AG10803 (cell line): ENCODE measurements at places on chromosomes 3 and 15.

DNA sequence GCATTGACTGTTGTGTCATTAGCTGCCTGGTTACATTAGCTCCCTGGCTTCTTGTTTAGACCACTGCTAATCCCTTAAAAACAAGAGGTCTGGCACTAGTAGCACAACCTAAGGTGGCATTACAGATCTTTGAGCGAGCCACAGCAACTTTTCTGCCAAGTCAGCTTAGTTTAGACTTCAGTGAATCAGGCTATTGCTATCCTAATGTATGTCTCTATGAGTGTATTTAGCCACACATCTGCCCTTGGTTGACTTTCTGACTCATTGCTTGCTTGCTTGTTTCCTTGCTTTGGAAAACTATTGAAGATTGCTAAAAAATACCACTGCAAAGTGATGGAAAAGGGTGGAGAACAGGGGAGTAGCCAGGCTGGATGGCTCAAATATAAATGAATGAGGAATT lies 50.2 kb downstream of the CHP1 start:
- DNase-seq: peak; percentile 88

- no peak for DNase-seq
Observed at GRCh38 chr15:57231559-57231958, 144.7 kb upstream of the CGNL1 start.

GRCh38 chr15:63995789-63996188 lies 50.5 kb downstream of the DAPK2 start:
- DNase-seq: no peak

DNA sequence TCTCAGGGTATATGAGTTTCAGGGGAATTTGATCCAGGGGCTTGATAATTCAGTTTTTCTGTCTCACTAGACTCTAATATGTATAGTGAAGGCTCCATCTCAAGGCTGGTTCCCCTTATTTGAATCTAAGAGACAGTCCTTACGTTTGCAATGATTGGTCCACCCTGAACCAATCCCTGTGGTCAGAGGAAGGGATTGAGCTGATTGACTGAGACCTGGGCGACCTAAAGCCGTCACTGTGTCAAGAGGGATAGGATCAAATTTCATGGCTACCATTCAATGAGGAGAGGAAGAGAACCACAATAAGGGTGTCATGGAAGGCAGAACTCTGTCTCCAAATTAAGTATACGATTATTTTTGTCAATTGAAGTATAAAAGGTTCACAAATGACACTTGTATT lies 16.3 kb downstream of the NUDT16 start:
- DNase-seq: no peak

DNA sequence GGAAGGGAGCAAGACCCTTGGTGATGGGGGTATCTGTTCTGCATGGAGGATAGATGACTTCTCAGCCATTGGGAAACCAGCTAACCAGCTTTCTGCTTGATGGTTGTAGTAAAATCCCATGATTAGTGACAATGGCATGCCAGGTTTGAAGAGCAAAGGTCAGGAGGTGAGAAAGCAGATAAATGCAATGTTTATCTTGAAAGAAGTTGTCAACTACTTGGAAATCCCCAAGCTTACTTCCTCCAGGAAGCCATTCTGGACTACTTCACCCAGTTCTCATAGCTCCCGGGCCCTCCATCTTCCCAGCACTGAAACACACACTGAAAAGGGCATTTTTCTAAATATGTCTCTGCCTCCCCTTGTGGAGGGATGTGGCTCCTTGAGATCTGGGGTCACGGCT lies 51.3 kb downstream of the SMAD3 start:
- no peak for DNase-seq

DNA sequence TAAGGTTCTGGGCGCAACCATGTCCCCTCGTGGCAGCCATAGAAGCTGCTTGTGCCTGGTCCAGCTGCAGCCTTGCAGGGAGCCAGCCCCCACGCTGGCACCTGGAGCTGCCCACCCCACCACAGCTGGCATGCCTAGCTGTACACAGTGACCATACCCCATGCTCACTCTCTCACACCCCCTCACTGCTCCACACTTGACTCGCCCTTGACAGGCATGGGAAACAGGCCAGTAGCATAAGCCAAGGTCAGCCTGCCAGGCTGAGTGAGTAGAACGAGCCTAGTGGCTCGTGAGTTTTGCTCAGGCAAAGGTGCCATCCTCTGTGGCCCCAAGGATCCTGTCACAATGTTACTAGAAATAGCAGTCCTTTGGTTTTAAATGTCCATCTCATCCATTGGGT lies 52.7 kb upstream of the CADM2 start:
- no peak for DNase-seq

- DNase-seq: no peak
Observed at GRCh38 chr3:53949541-53949940, 57.9 kb upstream of the SELENOK start.

GRCh38 chr15:20294651-20295237 lies 246.9 kb downstream of the GOLGA6L6 start:
- DNase-seq: no peak

DNA sequence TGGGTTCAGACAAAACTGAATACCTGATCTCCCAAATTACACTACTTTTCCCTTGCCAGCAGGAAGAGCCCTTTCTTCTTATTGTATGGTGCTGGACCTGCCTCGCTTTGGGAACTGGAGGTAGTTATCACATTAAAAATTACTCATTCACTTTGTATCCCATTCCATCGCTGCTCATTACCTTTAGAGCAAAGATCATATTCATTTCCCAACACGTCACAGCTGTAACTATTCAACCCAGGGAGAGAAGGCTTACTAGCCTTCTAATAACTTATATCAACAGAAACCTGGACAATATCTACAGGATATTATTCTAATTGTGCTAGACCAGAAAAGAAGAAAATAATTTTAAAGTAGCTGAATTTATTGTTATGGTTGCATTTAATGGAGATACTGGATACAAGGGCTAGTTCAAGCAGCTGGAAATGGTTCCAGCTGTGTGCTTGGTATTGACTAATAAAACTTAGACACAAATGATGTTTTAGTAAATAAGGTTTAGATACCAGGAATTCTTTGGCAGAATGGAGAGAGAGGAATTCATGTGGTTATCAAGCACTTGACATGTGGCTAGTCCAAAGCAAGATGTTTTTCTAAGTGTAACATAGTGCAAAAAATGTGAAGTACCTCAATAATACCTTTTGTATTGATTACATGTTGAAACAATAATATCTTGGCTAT lies 656.3 kb downstream of the ROBO1 start:
- peak; percentile 77 for DNase-seq

- DNase-seq: no peak
Observed at GRCh38 chr3:2873986-2874385, 236.2 kb downstream of the IL5RA start.

DNA sequence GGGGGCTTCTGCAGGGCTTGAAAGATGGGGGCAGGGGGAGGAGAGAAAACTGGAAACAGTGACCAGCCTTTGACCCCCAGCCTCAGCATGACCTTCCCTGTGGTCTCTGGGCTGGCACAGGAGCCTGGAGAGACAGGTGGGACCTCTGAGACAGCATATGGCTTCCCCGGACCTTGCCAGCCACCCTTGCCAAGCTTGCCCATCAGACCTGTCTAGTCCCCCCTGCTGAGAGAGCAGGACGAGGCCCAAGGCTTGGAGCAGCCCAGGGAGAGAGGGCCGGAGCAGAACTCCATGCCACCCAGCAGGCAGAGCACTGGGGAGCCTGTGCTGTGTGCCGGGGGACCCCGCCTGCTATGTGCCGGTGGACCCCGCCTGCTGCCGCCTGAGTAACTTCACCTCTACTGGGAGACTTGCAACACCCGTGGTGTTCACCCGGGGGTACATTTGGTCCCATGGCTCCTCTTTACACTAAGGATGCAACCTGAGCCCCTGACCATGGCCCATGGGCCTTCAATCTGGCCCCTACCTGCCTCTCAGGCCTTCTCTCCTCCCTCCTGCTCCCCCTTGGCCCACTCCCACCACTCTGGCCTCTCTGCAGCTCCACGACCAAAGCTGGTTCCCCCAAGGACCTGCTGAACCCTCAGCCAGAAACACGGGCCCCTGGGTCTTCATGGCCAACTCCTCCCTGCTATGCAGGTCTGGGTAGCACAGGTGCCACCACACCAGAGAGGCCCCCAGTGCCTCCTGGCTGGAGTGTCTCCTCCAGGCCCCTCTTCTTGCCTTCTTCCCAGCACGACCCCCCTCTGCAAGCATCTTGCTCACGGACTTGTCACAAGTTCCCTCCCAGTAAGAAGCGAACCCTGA lies 21.1 kb upstream of the SLC41A3 start:
- DNase-seq: no peak

GRCh38 chr15:76253691-76254473 lies 57.4 kb downstream of the ETFA start:
- no peak for DNase-seq

GRCh38 chr3:16190704-16191103 lies 16.2 kb downstream of the GALNT15 start:
- DNase-seq: no peak

DNA sequence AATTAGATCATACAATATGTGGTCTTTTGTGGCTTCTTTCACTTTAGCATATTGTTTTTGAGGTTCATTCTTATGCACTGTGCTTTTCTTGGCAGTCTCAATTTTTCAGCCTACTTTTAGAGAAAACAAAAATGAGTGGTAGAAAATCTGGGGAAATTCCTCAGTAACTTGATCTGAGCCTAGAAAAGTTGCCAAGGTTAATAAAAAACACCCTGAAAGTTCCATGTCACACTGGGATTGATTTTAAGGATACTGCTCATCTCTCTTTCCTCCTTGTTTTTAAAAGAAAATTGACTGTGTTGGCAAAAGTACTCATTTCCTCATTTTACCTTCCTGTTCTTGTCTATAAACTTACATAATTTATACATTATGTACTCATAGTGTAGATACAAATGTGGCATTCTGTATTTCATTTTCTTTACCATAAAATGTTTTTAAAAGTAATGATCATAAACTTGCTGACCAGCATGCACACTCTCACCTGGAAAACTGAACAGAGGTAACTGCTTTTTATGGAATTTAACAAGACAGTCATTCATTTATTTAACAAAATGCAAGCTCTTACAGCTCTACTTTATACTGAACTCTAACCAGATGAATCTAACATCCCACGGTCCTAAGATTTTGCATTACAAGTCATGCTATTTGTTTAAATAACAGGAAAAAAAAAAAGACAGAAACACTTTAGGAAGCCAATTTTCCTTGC lies 28.6 kb upstream of the SH3BP5 start:
- DNase-seq: peak; percentile 57

GRCh38 chr3:193693774-193694173 lies 100.8 kb downstream of the OPA1 start:
- DNase-seq: no peak

GRCh38 chr15:91032919-91033803 lies 10.8 kb upstream of the VPS33B start:
- DNase-seq: no peak

DNA sequence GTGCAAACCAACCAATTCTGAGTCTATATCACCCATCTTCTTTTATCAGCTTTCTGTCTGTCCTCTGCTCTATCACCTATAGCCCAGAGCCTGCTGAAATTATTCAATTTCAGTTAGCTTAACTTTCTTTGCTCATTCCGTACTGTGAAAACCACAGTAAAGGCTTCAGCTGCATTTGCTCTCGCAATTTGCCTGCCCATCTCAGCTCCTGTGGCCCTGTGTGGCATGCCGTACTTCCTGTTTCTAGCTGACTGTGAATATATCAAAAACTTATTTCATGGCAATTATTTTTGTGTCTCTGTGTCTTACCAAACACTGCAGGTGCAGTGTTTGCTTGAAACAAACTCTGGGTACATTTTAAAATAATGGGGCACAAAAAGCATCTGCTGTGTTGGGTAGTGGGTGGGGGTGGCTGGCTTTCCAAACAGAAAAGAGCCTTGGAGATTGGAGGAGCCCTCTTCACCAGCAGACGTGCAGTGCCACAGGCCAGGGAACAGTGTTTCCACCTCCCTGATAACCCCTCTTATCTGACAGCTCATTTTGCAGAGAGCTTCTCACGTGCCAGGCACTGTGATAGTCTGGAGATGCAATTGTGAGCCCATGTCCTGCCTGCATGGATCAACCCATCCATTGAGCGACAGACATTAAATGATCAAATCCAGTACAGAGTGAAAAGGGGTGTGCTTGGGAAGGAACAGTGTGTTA lies 45.2 kb downstream of the GASK1A start:
- DNase-seq: no peak

GRCh38 chr15:69156736-69157381 lies 3.6 kb upstream of the GLCE start:
- no peak for DNase-seq

DNA sequence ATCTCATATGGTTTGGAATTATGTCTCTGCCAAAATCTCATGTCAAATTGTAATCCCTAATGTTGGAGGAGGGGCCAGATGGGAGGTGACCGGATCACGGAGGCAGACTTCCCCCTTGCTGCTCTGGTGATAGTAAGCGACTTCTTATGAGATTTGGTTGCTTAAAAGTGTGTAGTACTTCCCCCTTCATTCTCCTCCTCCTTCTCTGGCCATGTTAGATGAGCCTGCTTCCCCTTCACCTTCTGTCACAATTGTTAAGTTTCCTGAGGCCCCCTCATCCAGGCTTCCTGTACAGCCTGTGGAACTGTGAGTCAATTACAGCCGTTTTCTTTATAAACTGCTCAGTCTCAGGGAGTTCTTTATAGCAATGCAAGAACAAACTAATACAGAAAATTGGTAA lies 51.1 kb downstream of the NEDD4 start:
- no peak for DNase-seq

GRCh38 chr3:142152384-142152783 lies 3.0 kb upstream of the TFDP2 start:
- no peak for DNase-seq

GRCh38 chr15:44545913-44546802 lies 9.2 kb downstream of the EIF3J start:
- DNase-seq: peak; percentile 52

GRCh38 chr3:60225848-60226247 lies 1025.4 kb downstream of the FHIT start:
- no peak for DNase-seq

GRCh38 chr15:69697916-69698315 lies 245.3 kb downstream of the RPLP1 start:
- no peak for DNase-seq

- DNase-seq: peak; percentile 92
Observed at GRCh38 chr3:187968883-187969580, 184.9 kb upstream of the LPP start.

GRCh38 chr3:175270198-175270837 lies 411.2 kb downstream of the NAALADL2 start:
- DNase-seq: no peak

DNA sequence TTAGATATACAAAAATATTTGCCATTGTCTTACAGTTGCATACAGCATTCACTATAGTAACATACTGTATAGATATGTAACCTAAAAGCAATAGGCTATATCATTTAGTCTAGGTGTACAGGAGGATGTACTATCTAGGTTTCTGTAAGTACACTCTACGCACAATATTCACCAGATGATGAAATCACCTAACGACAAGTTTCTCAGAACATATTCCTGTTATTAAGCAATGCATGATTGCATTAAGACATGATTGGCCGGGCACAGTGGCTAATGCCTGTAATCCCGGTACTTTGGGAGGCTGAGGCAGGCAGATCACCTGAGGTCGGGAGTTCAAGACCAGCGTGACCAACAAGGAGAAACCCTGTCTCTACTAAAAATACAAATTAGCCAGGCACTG lies 14.5 kb upstream of the PRKCI start:
- no peak for DNase-seq

- DNase-seq: no peak
Observed at GRCh38 chr3:107907996-107908395, 182.8 kb downstream of the CD47 start.

GRCh38 chr3:55282994-55283393 lies 204.1 kb downstream of the WNT5A start:
- DNase-seq: no peak

- DNase-seq: peak; percentile 13
Observed at GRCh38 chr15:64398575-64398974, 10.9 kb downstream of the TRIP4 start.
